ENCODE measurements at places on chromosomes 6 and 20. TPM values are rescaled to one million over a fixed set of nuclear protein-coding genes. Genes with fewer than 3 reads are reported as not detected.

The CYP24A1 gene
- total RNA-seq, result not detected

The LY6G6D gene
- total RNA-seq, result not detected

The HLA-DPA1 gene
- 61.0 TPM for total RNA-seq

The GRIK2 gene
- total RNA-seq, result not detected

The MAPK13 gene
- total RNA-seq, result 55.7 TPM

The SLC22A7 gene
- not detected for total RNA-seq

The RARS2 gene
- total RNA-seq, result 24.7 TPM

The FERMT1 gene
- 0.93 TPM for total RNA-seq

The SOX4 gene
- 1.5 TPM for total RNA-seq

The PRICKLE4 gene
- not detected for total RNA-seq

The KIAA1755 gene
- not detected for total RNA-seq

The ENPP4 gene
- 5.9 TPM for total RNA-seq

The B3GALT4 gene
- 5.6 TPM for total RNA-seq

The SLC22A16 gene
- total RNA-seq, result not detected

The EHMT2 gene
- total RNA-seq, result 80.4 TPM

The PLCB4 gene
- total RNA-seq, result not detected

The SMIM28 gene
- total RNA-seq, result not detected

The PXMP4 gene
- 7.9 TPM for total RNA-seq

The ARMC12 gene
- total RNA-seq, result 0.24 TPM

The SRPK1 gene
- total RNA-seq, result 149 TPM

The LATS1 gene
- total RNA-seq, result 33.1 TPM

The ZC2HC1B gene
- 0.24 TPM for total RNA-seq

The BEND3 gene
- total RNA-seq, result 12.8 TPM

The DEFB113 gene
- not detected for total RNA-seq

The RAET1L gene
- total RNA-seq, result not detected

The LAMA5 gene
- 0.83 TPM for total RNA-seq

The XKR7 gene
- total RNA-seq, result not detected

The CTCFL gene
- total RNA-seq, result not detected

The PXDC1 gene
- total RNA-seq, result 0.57 TPM

The HS3ST5 gene
- total RNA-seq, result not detected

The OTOR gene
- not detected for total RNA-seq

The CST2 gene
- total RNA-seq, result not detected

The PAX1 gene
- total RNA-seq, result not detected

The OR2J3 gene
- not detected for total RNA-seq

The WFDC2 gene
- total RNA-seq, result not detected

The CALHM4 gene
- not detected for total RNA-seq

The SERPINB1 gene
- total RNA-seq, result 80.1 TPM

The MYLK2 gene
- total RNA-seq, result 0.44 TPM

The POM121L2 gene
- total RNA-seq, result not detected

The BHLHE23 gene
- total RNA-seq, result not detected

The RAB5IF gene
- total RNA-seq, result 112 TPM

The DCDC2 gene
- not detected for total RNA-seq

The NMBR gene
- total RNA-seq, result not detected

The FOXA2 gene
- total RNA-seq, result not detected

The ARMH2 gene
- not detected for total RNA-seq

The PCMTD2 gene
- 32.2 TPM for total RNA-seq

The GINS1 gene
- total RNA-seq, result 40.1 TPM

The DEFB128 gene
- not detected for total RNA-seq

The R3HDML gene
- total RNA-seq, result not detected

The MSH5 gene
- 83.4 TPM for total RNA-seq

The PTCHD4 gene
- not detected for total RNA-seq

The ME1 gene
- total RNA-seq, result not detected

The PPIL1 gene
- total RNA-seq, result 60.2 TPM
